ENCODE measurements at places on chromosomes 12 and 14.

- no peak for DNase-seq
These were observed 306.6 kb upstream of the TMPO start for GRCh38 chr12:98208816-98209215.

DNA sequence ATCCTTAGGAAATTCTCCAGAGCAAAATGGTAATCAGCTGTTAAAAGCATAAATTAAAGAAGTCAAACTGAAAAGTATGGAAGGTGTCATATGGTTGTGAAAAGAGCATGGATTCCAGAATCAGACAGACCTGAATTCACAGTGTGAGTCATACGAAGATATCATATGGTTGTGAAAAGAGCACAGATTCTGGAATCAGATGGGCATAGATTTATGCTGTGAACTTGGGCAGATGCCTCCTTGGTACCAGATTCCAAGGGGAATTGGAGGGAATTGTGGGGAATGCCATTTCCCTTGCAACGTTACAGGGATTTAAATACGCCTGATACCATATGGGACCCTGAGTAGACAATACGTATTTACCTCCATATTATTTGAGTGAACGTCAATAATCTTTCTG, 183.7 kb downstream of the GALC start:
- DNase-seq, result no peak

DNA sequence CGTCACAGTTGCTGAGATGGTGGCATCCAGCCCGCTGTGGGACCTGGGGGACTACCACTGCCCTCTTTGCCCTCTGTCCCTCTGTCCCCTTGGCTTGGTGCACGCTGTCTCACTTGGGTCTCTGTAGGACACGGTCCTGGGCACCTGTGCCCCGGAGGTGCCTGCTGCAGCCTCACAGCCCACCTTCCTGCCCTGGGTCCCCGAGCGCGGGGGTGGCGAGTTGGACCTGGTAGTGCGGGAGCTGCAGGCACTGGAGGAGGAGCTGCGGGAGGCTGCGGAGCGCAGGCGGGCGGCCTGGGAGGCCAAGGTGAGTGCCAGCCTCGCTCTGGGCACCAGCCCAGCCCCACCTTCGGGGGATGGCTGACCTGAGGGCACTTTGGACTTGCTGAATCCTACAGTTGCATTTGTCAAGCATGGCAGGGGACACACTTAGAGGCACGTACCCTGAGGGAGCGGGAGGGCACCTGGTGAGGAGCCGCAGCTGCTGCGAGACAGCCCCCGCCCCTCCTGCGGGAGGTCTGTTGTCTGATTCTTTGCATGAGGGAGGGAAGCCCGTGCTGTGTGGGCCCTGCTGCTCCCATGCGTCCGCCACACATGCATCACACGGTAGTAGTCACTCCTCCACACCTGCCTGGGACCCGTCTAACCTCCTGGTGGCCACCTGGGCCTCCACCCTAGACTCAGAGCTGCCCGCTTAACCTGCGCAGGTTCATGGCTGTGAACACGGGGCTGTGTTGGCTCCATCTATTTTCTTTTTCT, 6.8 kb downstream of the TEDC1 start:
- DNase-seq, result no peak

- no peak for DNase-seq
These were observed 37.1 kb upstream of the OR5AU1 start for GRCh38 chr14:21192875-21193535.

GRCh38 chr12:128920468-128920867, 67.2 kb downstream of the GLT1D1 start:
- DNase-seq, result no peak

DNA sequence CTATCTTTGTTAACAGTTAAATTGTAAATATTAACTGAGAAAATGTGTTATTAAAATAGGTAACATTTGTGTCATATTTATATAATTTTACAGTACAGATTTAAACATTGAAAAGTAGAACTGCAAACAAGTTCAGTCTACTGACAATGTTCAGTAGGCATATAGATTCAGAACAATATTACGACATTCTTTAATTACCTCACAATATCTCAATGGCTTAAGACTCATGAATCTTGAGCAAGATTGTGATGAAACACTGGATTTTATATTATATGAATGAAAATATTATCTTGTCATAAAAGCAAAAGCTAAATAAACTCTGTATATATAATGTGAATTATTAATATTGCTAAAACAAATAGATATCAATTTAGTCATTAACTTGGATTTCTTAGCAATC, 194.9 kb downstream of the ADAMTS20 start:
- DNase-seq, result no peak

GRCh38 chr14:34081101-34081575, 130.3 kb upstream of the EGLN3 start:
- no peak for DNase-seq

DNA sequence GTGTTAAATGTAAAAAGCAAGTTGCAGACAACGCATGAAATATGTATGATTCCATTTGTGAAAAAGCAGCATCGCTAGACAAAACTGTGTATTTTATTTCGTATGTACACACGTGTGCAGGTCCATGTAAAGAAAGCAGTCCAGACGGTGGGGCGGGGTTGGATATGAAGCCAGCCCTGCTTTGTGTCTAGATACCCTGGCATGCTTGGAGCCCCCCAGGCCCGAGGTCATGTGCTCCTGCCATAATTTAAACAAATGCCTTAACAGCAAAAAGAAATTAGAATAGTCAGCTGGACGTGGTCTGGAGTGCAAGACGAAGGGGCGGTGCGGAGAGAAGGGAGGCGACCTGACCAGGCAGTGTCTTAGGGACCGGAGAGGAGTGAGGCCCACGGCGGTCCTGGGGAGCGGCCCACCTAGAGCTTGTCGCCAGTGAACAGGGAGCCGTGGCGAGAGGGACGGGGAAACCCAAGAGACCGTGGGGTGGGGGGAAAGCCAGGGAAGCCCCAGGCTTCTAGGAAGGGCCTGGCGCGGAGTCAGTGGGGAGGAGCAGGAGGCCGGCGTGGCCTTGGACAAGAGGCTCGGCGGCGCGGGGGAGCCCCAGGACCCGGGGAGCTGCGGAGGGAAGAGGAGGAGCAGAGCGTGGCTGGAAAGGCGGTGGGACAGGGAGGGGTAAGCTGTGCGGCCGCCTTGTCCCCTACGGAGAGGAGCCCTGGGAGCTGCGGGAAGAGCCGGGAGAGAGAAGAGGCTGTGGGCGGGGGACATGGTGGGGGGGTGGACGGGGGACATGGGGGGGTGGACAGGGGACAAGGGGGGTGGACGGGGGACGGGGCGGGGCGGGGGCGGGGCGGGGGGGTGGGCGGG, 118.5 kb upstream of the C14orf180 start:
- no peak for DNase-seq
